Activated naive CD4-positive, alpha-beta T cell treated with anti-CD3 and anti-CD28 coated beads for 36 hours (primary cell): ENCODE measurements at places on chromosomes 5 and 9.

DNA sequence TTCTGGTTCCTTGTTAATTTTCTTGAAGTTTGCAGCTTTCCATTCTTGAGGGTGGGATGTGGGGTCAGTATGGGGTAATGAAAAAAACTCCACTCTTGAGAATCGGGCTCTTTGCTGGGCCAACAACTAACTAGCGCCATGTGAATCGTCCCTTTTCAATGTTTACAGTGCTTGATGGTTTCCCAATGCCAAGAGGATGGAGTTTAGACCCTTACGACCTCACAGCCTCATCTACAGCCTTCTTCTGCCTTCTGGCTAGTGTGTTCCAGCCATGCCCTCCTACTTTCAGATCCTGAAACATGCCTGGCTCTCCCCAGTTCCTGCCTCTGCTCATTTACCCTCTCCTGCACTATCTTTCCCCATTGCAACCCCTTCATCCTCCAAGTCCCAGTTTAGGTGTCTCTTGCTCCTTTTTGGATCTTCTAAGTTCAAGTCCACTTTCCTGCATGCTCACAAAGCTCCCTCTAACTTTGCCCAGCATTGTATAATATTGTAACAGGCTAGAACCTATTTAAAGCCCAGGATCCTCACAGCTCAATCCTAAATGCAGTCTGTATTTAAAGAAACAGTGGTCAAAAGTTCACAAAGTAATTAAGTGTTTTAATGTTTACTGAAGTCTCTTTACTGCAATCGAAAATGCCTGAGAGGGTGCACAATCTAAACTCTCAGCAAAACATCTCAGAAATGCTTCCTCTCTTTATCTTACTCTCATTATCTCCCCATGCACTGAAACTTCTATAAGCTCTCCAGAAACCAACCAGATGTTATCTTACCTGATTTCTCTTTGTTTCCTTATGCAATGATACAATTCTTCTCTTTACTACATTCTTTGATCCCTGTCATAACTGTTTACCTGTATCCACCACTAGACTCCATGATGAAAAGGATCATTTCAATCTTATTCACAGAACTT lies 20.6 kb upstream of the CAST start:
- no peaks in the 10 kb centered on the region for H3K4me1 ChIP-seq
- H3K27ac ChIP-seq: no peak overlapping the region
- DNase-seq: no peak
- no peaks in the 10 kb centered on the region for H3K27me3 ChIP-seq
- no peak overlapping the region for H3K4me3 ChIP-seq
- H3K36me3 ChIP-seq: no peaks in the 10 kb centered on the region

GRCh38 chr5:16957304-16958196 lies 21.5 kb upstream of the MYO10 start:
- no peak overlapping the region for H3K4me3 ChIP-seq
- DNase-seq: no peak
- H3K27me3 ChIP-seq: peaks cover 2% of the 10 kb centered on the region
- H3K27ac ChIP-seq: no peak overlapping the region
- no peaks in the 10 kb centered on the region for H3K36me3 ChIP-seq

DNA sequence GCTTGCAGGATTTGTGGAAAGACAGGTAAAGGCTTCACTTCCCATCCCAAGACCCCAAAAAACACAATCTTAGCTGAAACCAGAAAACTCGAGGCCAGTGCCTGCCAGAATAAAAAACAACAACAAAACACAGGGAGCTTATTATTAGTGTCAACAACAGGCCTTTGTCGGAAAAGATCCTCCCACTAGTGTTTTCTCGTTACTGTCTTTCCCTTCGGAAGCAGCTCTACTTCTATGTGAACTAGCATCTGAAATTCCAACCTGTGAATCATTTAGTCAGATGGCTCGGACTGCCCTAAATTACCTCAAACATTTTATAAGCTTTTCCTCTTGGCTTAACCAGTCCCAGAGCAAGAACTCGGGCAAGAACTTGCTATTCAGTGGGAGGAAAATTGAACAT lies 122.2 kb upstream of the GNA14 start:
- no peaks in the 10 kb centered on the region for H3K27me3 ChIP-seq
- H3K36me3 ChIP-seq: peaks cover 7% of the 10 kb centered on the region
- peaks cover 7% of the 10 kb centered on the region for H3K4me1 ChIP-seq
- DNase-seq: no peak
- no peak overlapping the region for H3K4me3 ChIP-seq

DNA sequence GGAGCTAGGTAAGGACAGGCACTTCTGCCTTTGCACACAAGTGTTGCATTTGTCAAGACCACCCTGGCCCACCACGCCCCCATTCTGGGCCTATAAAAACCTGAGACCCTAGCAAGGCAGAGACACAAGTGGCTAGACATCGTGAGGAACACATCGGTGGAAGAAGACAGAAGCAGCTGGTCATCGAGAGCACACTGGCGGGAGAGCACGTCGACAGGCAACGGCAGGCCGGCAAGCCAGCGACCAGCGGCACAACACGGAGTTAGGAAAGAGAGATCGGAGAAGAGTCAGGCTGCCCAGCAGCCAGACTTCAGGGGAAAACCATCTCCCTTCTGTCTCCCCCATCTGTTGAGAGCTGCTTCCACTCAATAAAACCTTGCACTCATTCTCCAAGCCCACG lies 76.1 kb downstream of the HRH2 start:
- peaks cover 7% of the 10 kb centered on the region for H3K4me1 ChIP-seq
- H3K36me3 ChIP-seq: no peaks in the 10 kb centered on the region
- H3K4me3 ChIP-seq: no peak overlapping the region
- no peak for DNase-seq
- no peak overlapping the region for H3K27ac ChIP-seq

- no peaks in the 10 kb centered on the region for H3K36me3 ChIP-seq
- peaks cover 29% of the 10 kb centered on the region for H3K27me3 ChIP-seq
- no peaks in the 10 kb centered on the region for H3K4me1 ChIP-seq
- H3K4me3 ChIP-seq: no peak overlapping the region
- DNase-seq: no peak
Observed at GRCh38 chr5:135526924-135527323, 8.8 kb downstream of the NEUROG1 start.

- H3K27me3 ChIP-seq: no peaks in the 10 kb centered on the region
- H3K27ac ChIP-seq: no peak overlapping the region
- H3K4me3 ChIP-seq: no peak overlapping the region
- no peaks in the 10 kb centered on the region for H3K36me3 ChIP-seq
Observed at GRCh38 chr5:120073722-120074121, 390.4 kb upstream of the PRR16 start.
